ENCODE measurements at places on chromosomes 16 and 17.
A peak's percentile ranks its signal among the peaks of the same experiment; 100 is the strongest.

- no peak for DNase-seq
Measured at GRCh38 chr16:86773354-86773715, 195.0 kb downstream of the FOXL1 start.

- no peak for DNase-seq
Measured at GRCh38 chr16:75147968-75148310, 385 bp upstream of the ZFP1 start.

- DNase-seq = peak; percentile 18
Measured at GRCh38 chr17:59676716-59677115, 30.5 kb downstream of the PTRH2 start.

- peak; percentile 68 for DNase-seq
Measured at GRCh38 chr17:60641810-60642220, 35.8 kb upstream of the BCAS3 start.

- DNase-seq = no peak
Measured at GRCh38 chr16:19219836-19220235, 51.8 kb downstream of the SYT17 start.

GRCh38 chr16:68444056-68444657, 4.2 kb downstream of the SMPD3 start:
- no peak for DNase-seq

DNA sequence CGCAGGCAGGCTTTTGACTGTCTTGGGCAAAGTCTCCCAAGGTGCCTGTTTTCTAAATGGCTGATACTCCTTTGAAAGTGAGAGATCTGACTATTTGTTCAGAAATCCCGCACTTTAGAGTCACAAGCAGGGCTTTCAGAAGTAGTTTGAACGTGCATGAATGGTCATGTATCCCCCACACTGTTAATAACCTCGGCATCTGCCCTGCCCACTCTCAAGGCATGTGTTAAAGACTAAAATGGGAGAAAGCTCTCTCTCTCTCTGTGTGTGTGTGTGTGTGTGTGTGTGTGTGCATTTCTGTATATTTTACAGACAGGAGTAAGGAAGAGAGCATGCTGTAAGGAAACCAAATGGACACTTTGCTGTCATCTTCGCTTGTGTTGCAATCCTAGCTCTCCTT, 163.7 kb downstream of the MAF start:
- no peak for DNase-seq

GRCh38 chr17:69143151-69143550, 1.5 kb upstream of the ABCA6 start:
- DNase-seq = no peak

GRCh38 chr16:25635454-25635853, 56.3 kb upstream of the HS3ST4 start:
- no peak for DNase-seq

- DNase-seq = no peak
Measured at GRCh38 chr16:57471852-57472664, 9.6 kb downstream of the POLR2C start.

GRCh38 chr17:19270704-19271611, 33.8 kb downstream of the EPN2 start:
- DNase-seq = no peak

DNA sequence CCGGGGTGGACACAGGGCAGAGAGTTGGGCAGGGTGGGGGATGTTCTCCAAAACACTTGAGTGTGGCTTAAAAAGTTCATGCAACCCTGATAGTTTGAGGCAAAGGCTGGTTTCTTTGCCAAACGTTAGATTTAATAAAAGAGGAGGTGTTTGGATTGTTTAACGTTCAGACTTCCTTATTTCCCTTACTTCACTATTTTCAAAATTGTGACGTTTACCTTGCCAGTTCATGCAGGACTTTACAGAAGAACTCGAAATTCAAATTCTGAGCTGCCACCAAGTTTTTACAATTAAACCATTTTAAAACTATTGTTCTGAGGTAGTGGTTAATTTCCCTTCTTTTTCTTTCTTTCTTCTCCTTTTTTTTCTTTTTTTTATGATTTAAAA, 5.5 kb downstream of the SEC14L1 start:
- DNase-seq = no peak

GRCh38 chr16:13885700-13886099, 34.3 kb upstream of the ERCC4 start:
- no peak for DNase-seq

DNA sequence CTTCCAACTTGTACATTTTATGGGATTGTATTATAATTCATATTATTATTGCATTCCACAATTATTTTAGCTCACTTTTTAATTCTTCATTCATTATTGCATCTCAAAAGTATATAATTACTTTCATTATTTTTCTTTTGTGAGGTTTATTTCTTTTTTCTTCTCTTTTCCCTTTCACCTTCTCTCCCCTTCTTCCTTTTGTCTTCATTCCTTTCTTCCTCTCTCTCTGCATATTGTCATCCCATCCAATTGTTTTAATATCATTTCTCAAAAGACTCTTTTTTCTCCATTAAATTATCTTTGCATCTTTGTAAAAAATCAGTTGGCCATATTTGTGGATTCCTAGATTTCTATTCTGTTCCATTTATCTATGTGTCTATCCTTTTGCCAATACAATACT, 17.3 kb downstream of the DYNLL2 start:
- DNase-seq = no peak

DNA sequence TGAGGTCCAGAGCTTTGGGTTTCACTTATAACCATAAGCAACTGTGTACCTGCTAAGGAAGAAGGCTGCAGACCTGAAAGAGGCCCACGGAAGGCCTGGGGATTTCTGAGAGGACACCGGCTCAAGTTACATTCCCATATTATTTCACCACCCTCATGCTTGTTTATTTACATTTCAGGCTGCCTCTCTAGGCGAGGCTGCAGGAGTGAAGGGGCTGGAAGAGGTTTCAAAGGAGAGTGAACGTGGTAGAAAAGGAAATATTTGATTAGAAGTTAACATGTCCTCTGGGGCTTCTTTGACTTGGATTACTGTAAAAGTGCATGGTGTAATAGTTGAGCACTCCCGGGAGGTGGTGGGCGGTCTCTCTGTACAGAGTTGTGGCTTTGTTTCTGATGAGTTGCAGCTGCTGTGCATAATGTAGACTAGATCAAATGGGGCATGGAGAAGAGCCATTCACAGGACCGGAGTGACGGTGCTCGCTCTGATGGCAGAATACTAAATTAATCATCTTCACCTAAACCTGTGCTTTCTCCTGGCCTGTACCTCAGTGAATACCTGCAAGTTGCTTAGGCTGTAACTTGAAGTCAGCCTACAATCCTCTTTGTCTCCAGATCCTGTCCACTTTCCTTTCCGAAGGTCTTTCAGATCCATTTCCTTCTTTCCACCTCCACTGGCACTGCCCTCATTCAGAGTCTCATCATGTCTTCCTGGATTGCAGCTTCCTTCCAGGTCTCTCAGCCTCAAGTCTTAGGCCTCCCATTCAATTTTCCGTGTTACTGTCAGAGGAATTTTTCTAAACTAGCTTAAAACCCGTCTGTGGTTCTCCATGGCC, 1.9 kb upstream of the CPD start:
- DNase-seq = peak; percentile 90

- DNase-seq = no peak
Measured at GRCh38 chr16:13767215-13767614, 152.7 kb upstream of the ERCC4 start.

DNA sequence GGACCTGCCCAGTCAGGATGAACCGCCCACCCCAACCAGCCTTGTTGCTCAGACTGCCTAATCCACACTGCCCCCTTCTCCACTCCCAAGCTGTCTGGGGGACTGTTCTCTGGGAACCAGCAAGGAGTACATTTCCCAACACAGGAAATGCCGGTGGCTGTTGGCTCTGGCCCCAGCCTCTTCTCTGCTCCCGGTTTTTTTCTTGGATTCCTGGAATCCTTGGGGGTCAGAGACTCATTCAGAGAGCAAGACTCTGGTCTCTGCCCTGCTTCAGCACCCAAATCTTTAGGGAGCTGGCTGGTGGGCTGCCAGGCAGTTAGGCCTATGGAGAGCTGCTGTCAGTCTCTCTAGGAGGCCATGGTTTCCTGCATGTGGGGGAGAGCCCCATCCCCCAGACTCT, 10.8 kb upstream of the MTMR4 start:
- peak; percentile 79 for DNase-seq

DNA sequence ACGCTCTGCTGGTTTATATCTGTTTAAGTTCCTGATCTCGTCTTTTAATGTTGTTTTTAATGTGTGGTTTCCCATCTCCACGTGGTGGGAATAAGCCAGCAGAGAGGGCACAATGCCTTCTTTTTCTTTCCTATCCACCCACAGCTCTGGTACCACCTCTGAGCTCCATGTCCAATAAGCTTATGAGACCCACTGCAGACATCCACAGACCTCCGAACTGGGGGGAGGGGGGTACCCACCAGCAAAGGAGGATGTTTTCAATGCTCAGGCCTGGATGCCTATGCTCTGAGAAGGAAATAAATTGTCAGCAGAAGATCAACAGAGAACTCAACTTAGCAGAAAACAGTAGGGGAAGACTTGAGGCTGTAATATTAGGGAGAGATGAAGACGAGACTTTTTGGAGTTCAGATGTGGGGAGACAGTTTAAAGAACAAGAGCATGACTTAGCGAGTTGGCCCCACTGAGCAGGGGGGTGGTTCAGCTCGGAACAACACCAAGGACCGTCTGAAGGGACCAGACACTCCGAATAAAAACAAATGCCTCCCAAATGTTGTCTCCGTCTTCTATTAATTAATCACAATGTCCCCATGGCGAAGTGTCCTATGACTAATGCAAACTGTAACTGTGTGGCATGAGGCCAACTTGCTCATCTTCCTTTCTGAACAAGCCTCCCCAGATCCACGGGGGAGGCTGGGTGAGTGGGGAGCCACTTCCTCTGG, 62.7 kb downstream of the GAS7 start:
- peak; percentile 25 for DNase-seq

- no peak for DNase-seq
Measured at GRCh38 chr17:77916264-77916663, 42.2 kb upstream of the TNRC6C start.

DNA sequence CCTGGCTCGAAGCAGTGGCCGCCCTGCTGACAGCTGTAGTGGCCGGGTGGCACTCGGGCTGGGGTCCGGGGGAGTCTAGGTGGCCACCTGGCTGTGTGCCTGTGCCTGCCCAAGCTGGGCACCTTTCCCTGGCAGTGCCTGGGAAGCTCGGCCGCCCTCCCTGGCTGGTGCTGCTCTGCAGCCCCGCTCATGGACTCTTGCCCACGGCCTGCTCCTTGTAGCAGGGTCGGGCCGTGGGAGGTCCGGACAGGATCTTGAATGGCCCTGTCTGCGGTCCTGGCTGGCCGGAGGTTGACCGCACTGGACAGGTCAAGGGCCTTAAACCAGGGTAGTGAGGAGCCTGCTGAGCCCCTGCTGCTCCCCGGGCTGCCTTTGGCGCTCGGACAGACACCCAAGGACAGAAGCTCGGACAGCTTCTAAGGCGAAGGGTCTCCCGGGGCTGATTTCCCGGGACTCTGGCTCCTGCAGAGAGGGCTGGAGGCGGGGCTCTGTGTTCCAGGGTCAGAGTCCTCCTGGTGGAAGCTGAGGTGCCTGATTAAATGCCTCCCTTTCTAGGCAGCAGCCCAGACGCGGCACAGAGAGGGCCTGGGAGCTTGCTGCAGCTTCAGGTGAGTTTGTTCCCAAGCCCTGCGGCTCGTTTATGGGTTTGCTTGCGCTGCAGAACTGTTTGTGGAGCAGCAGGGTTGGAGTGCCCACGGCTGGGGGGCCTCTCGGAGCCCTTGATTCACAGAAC, 6.0 kb downstream of the CAPN15 start:
- no peak for DNase-seq

- peak; percentile 34 for DNase-seq
Measured at GRCh38 chr17:72725433-72726068, 366.9 kb downstream of the SLC39A11 start.

GRCh38 chr16:6265968-6266367, 1066.7 kb upstream of the RBFOX1 start:
- no peak for DNase-seq

- no peak for DNase-seq
Measured at GRCh38 chr17:17472333-17472920, 4.4 kb upstream of the MED9 start.

DNA sequence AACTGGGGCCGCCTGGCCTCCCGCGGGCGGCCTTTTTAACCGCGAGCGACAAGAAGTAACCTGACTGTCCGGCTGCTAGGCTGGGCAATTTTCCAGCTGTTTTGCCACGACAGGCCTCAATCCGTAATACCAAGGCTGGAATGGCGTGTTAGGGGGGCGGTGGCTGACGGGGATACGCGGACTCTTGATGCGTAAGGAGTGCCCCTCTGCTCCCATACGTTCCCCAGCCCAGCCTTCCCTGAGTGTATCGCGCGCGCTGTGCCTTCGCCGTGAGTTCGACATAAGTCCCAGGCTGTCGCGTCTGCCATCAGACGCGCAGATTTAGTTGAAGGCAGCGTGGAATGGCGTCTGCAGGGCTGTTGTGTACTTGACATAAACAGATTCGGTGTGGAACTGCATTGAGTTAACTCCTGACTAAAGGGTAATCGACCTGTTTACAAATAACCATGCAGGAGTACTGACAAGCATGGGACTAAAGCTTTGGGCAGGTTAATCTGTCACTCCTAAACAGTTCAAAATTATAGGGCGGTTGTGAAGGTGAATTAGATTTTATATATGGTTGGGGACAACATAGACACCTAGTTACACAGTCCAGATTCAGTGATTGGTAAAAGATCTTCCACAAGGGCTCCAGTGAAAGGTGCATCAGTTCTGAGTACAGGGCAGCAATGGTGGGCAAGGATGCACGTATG, 16.6 kb upstream of the ERN1 start:
- DNase-seq = peak; percentile 72

DNA sequence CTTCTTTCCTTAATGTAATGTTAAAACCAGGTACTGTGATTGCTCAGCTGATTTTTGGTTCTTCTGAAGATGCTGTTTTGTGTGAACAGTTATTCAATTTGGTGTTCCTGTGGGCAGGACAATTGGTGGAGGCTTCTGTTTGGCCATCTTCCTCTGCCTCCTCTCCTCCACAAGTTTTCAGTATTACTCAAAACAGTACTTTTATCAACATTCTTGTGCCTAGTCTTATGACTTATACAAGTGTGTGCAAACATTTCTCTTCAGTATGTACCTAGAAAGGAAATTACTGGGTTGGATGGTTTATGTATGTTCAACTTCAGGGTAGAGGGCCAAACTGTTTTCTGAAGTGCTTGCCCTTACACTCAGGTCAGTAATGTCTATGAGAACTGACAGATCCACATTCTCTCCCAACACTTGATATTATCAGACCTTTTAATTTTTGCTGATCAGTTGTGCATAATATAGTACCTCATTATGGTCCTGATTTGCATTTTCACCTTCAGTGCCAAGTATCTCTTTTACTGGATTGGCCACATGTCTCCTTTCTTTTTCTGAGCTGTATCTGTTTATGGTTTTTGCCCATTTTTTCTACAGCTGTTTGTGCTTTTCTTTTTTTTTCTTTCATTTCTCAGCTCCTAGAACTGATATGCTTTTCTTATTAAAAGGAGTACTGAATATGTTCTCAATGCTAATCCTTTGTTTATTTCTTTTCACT, 50.9 kb downstream of the ERCC4 start:
- no peak for DNase-seq

GRCh38 chr17:15431766-15432165, 35.7 kb downstream of the CDRT4 start:
- DNase-seq = no peak
